Fibroblast of lung (primary cell): ENCODE measurements at places on chromosomes 3 and 15. TPM values are rescaled to one million over a fixed set of nuclear protein-coding genes. Genes with fewer than 3 reads are reported as not detected.
A peak's percentile ranks its signal among the peaks of the same experiment; 100 is the strongest.

DNA sequence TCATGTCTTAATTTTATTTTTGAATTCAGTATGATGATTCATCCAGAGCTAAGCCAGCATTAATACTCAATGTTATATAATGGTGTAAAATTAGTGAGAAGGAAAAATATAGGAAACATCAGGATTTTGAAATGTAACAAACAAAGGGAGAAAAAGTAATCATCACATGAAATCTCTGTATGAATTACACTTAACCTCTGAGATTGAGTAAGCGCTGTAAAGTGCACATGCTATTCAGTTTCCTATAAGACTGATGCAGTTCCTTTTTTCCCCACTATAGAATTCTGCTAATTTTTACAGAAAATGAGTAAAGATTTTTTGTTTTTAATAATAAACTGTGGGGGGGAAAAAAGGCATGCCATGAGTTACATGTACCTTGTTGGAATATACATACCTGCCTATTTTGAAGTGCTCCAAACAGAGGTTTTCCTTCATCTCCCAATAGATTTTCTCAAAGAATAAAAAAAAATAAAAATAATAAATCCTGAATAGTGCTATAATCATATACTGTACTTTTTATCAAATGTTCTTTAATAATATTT is 64.0 kb upstream of the TTBK2 start:
- DNase-seq, result no peak

DNA sequence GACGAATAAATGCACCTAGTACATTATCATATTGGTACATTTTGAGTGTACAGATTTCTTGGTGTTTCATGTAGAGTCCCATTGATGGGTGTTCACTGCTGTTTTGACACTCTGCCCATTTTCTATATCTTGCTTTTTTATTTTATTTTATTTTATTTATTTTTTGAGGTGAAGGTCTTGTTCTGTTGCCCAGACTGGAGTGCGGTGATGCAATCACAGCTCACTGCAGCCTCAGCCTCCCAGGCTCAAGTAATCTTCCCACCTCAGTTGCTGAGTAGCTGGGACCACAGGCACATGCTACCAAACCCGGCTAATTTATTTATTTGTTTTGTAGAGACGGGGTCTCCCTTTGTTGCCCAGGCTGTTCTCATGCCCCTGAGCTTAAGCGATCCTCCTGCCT is 44.2 kb downstream of the DNAJC13 start:
- no peak for DNase-seq

Gene CIB2
- 2.7 and 4.2 TPM in 2 replicates for polyA plus RNA-seq

Gene ANKUB1
- polyA plus RNA-seq, result not detected in 2 replicates

DNA sequence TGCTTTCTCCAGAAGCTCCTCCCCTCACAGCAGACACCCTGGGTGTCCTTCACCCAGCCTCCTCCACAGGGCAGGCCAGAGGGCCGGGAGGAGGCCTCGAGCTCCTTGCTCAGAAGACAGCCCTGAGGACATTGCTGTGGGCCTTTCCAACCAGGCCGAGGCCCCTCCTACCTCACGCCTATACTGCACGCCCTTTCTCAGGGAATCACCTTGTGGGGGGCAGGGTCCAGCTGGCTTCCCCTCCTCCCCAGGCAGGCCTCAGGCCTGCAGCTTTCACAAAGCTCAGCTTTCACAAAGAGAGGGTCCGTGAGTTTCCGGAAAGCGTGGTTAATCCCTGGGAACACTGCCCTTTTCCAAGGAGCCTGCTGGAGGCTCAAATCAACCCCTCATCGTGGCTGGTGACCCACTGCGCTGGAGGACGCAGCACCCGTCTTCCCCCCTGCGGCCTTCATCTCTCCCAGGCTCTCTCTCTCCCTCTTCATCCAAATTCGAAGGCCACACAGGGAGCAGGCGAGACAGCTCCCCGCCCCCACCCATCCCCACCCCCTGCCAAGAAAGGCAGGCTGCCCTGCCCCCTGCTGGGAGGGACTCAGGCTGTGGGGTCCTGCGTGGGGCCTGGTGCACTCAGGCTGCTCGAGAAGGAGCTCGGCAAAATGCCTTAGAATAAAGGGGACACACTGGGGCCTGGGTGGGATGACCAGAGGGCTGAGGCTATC is 79.4 kb downstream of the OCA2 start:
- DNase-seq, result no peak

- no peak for DNase-seq
These were observed 4.0 kb downstream of the PATL2 start for GRCh38 chr15:44706946-44707636.

DNA sequence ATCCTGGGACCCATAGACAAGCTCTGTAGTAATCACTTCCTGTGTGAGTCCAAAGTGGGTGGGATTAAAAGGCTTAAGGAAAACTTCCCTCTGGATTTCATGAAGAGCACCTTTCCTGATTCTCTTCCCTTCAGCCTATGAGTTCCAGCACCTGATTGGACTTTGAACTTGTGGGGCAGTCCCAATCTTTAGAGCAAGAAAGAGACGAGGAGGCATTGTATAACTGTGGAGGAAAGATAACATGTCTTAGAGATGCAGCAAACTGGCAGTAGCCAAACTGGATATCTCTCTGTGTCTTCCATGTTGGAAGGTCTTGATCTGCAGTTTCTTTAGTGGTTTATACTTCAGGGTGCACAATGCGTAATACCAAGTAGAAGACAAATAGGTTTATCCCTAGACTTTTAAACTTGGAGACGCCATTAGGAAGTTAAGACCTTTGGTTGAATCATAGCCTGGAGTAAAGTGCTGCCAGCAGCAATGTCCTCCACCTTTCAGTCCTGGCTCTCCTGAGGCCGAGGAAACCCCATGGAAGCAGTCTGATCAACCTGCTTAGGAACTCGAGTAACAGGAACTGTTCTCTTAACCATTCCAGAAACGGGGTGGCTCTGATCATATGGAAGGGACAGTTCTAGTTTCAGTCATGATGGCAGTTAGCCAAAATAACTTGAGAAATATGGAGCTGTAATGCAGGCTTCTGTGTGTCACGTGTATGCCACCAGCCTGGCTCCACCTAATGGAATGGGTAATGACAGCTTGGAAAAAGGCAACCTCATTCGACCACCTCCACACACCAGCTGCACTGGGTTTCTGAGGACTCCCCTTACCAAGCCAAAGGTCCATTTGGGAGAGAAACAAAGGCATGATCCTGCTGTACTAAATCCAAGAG is 4.7 kb downstream of the EIF1B start:
- DNase-seq, result peak; percentile 27

DNA sequence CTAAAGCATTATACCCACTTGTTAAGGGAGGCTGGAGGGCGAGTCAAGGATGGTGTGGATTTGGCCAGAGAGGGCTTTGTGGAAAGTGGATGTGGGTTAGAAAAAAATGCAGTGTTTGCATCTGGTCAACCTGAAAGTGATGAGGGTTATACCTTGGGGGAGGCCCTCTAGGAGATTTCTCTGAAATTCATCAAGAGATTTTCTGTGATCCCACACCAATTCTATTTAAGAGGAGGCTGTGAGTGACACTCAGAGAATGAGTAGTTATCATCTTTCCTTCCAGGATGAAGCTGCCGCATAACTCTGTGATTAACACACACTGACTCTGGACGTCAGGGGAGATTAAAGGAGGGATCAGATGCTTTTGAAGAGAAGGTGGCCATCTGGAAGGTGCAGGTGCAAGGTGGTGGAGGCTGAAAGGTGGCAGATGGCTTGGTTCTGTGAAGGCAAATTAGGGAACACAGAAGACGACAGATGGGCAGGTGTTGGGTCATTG is 54.8 kb downstream of the ANAPC13 start:
- DNase-seq, result peak; percentile 62

DNA sequence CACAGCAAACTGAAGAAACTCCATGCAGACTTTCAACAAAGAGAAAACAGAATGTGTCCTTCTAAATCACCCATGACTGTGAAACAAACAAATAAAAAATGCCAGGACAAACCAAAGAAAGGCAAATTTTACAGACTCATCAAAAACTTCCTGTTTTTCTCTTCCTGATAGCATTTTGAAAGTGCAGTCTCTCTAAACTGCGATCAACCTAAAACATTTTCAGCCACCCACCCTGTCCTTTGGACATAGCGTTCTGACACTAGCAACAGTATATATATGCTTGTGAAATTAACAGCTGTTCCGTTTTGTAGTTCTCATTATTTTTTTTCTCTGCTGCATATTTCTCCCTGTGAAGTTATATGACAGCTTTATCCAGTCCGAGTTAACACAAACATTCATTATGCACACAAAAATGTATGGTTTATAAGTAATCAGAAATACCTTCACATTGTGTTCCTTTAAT is 151.7 kb downstream of the FBN1 start:
- DNase-seq, result no peak

- peak; percentile 44 for DNase-seq
These were observed 47.9 kb upstream of the CADPS start for GRCh38 chr3:62923066-62923465.

Gene ISLR2
- polyA plus RNA-seq, result not detected in 2 replicates

DNA sequence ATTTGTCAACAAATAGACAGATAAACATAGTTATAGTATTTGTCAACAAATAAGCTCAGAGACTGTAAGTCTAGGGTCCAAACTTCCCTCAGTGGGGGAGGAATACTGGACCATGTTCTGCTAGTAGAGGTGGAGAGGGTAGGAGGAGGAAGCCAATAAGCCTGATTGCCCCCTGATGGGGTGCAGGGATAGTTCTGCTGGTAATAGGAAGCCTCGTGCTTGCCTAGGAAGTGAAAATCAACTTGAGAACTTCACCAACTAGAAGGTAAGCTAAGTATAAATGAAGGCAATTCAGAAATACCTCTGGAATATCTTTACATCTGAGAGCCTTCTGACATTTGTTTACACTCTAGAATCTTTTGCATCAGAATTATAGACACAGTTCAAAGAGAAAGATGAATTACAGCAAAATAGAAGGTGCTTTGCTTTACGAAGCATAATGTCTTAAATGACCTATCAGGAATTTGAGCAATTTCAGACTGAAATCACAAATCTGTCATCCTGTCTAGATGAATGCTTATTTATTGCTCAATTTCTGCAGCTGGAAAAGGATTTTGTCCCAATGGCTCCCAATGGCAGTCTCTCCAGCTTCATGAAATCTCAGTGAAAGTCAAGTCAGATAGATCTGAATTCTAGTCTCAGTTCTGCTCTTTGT is 225.6 kb upstream of the TBC1D5 start:
- no peak for DNase-seq

GRCh38 chr3:131328721-131329120 is 52.9 kb upstream of the NUDT16 start:
- DNase-seq, result no peak

- no peak for DNase-seq
These were observed 166.0 kb downstream of the ARRDC4 start for GRCh38 chr15:98126326-98127085.

GRCh38 chr15:93974804-93975481 is 256.4 kb upstream of the MCTP2 start:
- DNase-seq, result peak; percentile 44

- no peak for DNase-seq
These were observed 190.6 kb downstream of the SHQ1 start for GRCh38 chr3:72657666-72658065.

Gene CHRM5
- 0.01 and 0.03 TPM in 2 replicates for polyA plus RNA-seq

Gene EFCAB12
- polyA plus RNA-seq, result 0.07 TPM in 1 of 2 replicates, not detected in the other

DNA sequence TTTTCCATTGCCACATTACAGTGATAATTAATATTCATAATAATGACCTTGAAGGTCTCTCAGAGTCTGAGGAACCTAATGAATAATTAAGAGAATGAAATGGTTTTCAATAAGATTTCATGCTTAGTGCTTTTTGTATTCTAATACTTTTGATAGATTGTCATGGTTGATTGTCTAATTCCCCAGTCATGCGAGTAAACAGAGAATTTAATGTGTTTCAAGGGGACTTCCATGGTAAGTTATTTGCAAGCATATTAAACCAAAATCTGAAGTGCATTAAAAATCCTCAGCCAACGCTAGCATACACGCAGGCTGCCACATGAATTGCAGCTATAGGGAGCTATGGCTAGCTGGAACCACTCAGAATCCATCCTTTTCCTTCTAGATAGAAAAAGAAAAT is 18.9 kb upstream of the ANO10 start:
- no peak for DNase-seq

DNA sequence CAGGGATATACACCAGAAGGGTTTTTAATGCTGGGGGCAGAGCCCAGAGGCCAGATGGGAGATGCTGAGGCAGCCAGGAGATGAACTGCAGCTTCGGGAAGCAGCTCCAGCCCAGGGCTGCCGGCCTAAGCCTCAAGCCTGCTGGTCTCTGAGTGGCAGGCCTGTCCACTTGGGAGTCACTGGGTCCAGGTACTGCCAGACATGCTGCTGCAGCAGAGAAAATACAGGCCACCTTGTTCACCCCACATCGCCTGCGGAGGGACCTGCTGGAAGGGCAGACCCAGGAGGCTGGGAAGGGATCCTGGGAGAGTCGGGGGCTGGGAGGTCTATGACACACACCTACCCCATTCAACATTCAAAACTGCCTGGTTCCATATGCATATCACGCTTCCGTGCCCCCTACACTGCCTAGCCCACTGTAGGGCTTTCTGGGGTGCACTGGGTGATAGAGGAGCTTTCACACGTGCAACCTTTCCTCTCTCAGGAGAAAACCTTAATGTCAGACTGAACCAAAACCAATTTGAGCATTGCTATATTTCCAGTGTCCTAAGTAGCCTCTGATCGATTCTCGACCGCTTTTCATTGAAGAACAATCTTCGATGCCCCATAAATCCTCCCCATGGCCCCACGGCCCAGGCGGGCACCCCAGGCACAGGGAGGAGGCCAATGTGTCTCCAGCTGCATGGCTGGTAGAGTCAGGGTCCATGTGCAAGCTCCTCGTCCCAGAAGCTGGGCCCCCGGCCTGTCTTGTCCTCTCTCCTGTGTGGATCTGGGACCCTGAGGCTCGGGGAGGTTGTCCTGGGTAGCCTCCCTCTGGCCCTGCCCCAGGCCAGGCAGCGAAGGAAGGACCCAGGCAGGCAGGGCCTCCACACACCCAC is 147.4 kb downstream of the ATP10A start:
- DNase-seq, result no peak

- DNase-seq, result no peak
These were observed 54.7 kb downstream of the RPL22L1 start for GRCh38 chr3:170815340-170815739.

GRCh38 chr3:171904829-171905228 is 61.7 kb downstream of the TMEM212 start:
- DNase-seq, result peak; percentile 24

DNA sequence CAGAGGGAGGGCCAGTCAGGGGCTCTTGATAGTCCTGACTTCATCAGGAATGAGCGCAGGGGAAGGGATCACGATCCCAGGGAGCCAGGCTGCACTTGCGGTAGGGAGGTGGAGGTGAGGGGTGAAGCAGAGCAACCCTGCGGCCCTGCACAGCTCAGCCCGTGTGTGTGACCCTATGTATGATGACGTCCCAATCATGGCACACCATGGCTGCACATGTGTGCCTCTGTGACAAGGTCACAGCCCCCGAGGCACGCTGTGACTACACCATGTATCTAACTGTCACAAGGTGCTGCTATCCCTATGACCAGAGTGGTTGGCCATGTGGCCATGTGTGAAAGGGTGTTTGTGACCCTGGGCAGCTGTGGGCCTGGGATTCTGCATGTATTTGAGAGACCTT is 13.3 kb upstream of the ALAS1 start:
- DNase-seq, result no peak
